EH (cell line): ENCODE measurements at places on chromosomes 11 and 22.
A peak's percentile ranks its signal among the peaks of the same experiment; 100 is the strongest.

- DNase-seq: no peak
Observed at GRCh38 chr11:95231881-95232605, 1.0 kb upstream of the SESN3 start.

GRCh38 chr11:2213384-2213842, 41.8 kb upstream of the TH start:
- no peak for DNase-seq

DNA sequence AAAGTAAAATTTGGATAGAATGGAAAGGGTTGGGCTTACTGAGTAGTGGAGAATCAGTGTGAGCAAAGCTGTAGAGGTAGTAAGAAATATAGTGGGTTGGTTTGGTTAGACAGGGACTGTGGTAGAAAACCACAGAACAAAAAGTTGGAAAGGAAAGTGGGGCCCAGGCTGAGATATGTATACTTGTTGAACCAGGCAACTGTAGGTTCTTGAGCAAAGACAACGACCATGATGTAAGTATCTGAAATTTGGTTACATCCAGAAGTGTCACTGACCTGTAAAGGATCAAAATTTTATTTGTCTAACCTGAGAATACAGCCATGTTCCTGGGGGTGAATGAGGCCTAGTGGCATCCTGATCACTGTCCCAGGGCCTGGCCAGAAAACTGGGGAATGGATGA, 114.1 kb downstream of the STIM1 start:
- DNase-seq: no peak

DNA sequence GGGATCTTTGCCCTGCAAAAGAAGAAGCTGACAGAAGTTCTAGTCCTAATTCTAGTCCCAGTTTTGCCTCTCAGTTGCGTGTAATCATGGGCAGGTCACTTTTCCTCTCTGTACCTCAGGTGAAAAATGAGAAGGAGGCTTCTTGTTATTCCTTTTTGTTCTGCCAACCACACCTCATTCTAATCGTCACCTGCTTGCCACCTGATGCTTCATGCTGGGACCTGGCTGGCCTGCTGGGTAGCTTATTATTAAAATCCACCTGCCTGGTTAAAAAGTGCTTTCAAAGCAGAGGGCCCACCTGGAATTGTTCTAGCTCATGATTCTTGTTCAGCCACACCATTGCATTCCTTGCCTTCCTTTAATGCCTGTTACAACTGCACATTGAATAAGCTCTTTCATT, 8.4 kb upstream of the ALG8 start:
- DNase-seq: no peak

- peak; percentile 16 for DNase-seq
Observed at GRCh38 chr11:128642571-128642970, 51.3 kb upstream of the FLI1 start.

GRCh38 chr11:102430158-102430836, 22.3 kb downstream of the TMEM123 start:
- DNase-seq: peak; percentile 60

DNA sequence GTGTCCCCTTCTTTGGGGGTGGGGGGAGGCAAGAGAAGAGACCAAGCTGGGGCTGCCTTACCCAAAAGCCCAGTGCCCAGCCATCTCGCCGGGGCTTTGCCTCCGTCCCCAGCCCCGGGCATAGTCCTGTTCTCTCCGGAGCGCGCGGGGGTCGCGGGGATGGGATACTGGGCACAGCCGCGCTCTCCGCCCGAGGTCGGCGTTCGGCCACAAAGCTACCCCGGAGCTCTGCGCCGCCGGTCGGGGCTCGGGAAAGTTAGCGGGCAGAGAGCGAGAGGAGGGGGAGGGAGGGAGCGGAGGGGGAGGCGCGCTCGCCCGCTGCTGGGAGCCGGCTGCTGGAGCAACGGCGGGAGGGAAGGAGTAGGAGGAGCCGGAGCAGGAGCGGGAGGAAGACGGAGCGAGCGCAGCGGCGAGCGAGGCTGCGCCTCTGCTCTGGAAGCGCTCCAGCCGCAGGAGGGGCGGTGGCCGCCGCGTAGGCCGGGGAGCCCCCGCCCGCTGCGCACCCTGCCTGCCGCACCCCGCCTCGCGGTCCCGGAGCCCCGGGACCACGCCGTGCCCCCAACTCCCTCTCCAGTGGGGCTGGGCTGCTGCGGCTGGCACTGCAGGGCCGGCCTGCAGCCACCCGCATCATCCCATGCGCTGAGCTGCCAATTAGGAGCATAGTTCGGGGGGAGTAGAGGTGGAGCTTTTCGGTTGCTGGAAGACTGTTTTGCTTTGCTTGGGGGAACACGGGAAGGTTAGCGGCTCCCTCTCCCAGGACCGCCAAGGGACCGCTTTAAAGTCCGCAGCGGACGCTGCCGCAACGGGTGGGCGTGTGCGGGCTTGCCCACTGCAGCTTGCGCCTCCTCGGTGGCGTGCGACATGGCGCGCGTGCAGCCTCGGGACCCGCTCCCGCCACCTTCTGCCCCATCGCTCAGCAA, at the start of gene SCN4B:
Gene SCN4B, minus strand, starts transcription at position 272 of the 920 bp plus-strand sequence. Its CDS starts 150 bp downstream, at position 122.
- DNase-seq: peak; percentile 58

- DNase-seq: peak; percentile 24
Observed at GRCh38 chr11:120211522-120212258, 858 bp downstream of the OAF start.

DNA sequence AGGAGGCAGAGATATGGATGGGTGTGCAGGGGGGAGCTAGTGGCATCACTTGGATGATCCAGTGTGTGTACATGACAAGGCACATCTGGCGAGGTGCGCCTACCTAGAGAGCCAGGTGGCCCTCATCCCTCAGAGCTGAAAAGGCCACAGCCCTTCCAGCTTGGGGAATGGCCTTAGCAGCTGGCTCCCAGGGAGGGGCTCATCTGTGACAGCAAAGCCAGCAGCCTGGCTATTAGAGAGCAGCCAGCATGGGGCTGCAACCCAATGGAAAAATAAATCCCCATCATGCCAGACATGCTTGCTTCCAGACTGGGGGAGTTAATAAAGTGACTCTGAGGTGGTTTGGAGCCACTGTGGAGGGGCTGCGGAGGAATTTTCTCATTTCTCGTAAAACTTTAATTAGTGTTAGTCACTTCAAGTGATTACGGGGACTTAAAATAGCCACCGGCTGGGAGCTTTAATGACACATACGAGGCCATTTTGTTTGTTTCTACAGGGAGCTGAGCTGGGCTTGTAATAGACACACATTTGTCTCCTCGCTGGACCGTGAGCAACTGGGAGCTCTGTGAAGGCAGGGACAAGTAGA, 111.2 kb upstream of the ALX4 start:
- peak; percentile 25 for DNase-seq

DNA sequence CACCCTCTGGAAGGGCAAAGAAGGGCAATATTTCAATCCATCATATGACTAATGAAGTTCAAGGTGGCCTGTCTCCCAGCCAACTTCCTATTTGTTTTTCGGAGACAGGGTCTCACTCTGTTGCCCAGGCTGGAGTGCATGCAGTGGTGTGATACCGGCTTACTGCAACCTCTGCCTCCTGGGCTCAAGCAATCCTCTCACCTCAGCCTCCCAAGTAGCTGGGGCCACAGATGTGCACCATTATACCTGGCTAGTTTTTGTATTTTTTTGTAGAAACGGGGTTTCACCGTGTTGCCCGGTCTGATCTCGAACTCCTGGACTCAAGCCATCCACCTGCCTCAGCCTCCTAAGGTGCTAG, 13.4 kb downstream of the ABTB2 start:
- DNase-seq: no peak

- DNase-seq: no peak
Observed at GRCh38 chr11:65648997-65649493, 11.1 kb downstream of the SIPA1 start.

DNA sequence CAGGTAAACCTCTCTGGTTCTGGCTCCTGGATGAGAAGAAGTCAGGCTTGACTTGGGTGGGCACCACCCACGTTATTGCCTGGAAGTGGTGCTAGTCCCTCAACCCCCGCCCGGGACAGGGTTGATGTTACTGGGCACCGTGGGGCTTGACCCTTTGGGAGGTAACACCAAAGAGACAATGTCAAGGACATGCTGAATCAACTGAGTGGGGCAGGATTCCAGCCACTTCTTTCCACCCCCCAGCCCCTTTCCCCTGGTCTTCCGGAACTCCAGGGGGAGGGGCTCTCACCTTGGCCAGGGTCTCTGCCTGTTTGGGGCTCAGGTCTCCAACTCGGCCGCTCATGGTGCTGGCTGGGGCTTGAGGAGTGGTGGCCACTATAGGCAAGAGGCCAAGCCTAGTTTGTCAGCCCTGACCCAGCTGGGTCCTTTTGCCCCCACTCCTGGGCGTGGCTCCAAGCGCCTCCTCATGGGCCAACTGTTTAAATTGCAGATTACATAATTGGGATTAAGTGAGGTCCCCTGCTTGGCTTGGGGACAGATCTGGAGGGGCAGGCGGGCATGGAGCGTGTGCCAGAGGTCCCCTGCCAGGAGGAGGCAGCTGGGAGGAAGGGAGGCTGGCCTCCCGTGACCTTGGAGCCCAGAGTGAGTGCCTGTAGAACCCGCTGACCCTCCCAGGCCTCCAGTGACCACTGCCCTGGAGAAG, at the start of gene SEC14L3:
Gene SEC14L3, minus strand, starts transcription at position 402 of the 703 bp plus-strand sequence. Its CDS starts 59 bp downstream, at position 343.
- no peak for DNase-seq

DNA sequence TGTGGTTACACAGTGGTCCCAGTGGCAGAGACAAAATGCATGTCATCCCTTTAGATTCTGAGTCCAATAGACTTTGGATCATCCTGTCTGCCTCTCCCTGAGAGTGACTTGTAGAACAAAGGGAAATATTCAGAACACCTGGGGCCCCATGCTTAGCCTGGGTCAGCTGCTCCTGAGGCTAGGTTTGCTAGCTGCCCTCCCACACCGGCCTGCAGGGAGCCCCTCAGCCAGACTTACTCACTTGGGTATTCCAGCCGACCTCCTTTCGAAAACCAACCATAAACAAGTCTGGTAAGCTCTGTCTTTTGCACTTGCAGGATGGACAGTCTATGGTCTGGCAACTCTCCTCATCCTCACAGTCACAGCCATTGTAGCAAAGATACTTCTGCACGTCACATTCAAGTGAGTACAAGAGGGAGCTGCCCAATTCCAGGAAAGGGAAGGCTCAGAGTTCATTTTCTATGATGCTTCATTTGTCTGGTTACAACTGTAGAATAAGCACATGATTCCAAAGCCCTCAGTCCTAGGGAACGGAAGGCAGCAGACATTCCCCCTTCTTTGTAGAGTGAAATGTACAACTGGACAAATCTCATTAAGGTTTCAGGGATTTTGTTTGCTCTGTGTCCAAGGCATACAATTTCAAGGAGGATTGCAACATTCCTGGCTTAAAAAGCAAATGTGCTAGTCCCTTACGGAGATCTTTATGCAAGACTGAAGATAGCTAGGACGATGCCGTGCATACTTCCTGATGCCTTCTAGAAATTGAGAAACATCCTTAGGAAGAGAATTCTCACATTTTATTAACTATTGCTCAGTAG, 65.5 kb upstream of the EMID1 start:
- DNase-seq: no peak

- no peak for DNase-seq
Observed at GRCh38 chr11:116231543-116231942, 541.2 kb downstream of the BUD13 start.

DNA sequence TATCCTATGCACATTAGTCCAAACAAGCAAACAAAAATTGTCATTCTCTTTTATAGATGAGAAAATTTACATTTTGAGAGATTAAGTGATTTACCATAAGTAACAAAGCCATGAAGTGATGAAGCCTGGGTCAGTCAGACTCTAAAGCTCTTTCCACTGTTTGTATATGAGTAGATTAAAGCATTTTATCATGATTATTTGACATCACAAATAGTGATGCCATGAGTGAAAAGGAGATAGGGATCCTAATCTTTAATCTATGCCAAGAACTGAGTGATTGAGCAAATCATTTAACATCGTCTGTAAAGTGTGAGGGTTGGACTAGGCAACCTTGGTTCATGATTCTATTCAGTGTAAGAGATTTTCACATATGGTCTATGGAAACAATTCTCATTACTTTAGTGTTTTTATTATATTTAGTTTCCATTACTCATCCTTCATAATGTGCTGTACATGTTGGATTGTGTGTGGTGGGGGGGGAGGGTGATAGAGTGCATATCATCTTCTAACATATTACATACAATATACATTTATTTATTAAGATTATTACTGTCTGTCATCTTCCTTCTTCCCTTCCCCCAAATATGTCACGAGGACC, 50.7 kb downstream of the ARHGEF12 start:
- no peak for DNase-seq

DNA sequence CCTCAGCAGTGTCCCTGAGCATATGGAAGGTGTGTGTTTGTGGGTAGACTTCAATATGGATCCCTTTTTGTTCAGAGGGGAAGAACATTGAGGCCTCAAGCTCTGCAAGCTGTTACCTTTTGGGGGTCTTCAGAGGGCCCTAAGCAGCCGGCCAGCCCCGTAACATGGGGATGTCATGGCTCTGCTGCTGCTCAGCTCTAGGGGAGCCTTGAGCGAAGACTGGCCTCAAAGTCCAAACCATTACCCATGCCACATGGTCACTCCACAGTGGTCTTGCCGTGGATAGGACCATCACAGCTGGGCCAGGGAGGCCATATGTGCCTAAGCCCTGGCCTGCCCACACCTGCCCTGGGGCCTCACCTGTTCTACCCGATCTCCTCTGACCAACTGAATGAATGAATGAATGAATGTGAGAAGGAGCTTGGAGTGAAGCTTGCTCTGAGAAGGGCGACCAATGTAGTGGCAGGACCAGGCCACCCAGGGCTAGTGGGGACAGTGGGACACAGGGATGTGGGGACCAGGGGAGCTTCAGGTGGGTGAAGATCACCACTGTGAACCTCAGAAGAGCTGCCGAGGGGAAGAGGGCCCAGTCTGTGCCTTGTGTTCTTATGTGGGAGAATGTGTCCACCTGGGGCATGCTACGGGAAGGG, 754.6 kb downstream of the BRD1 start:
- no peak for DNase-seq

DNA sequence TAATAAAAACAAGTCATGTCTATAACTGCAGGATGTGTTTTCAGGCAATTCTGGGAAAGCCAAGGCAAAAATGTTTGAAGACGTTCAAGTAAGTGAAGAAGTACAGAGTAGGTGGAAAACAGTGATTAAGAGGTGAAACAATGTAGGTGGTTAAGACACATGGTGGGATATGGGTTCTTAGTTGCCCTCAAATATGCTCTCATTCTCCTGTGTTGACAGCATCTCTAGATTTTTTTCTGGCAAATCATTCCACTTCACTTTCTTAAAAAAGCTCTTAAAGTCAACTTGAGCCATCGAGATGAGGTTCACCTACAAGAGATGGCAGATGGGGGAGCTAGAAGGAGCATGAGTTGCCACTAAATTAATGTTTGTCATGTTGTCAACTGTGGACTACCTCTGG, 1041.0 kb upstream of the CNTN5 start:
- no peak for DNase-seq

DNA sequence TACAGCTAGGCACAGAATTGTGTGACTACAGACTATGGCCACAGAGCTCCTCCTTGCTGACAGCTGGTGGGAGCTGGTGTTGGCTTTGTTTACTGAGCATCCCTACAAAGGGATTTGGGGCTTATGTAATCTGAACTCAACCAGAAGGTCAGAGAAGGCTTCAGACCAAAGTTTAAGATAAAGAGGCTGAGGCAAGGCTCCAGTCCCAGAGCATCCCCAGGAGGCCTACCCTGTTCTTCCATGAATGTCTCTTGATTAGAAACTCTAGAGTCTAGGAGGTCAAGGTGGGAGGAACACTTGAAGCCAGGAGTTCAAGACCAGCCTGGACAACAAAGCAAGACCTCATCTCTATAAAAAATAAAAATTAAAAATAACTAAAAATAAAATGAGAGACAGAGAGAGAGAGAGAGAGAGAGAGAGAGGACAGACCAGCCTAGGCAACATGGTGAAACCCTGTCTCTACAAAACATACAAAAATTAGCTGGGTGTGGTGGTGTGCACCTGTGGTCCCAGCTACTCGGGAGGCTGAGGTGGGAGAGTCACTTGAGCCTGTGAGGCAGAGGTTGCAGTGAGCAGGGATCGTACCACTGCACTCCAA, 125.5 kb upstream of the SERPIND1 start:
- no peak for DNase-seq

- peak; percentile 36 for DNase-seq
Observed at GRCh38 chr11:134207538-134208239, 16.1 kb downstream of the NCAPD3 start.
